ENCODE measurements at places on chromosomes 4 and X. TPM values are rescaled to one million over a fixed set of nuclear protein-coding genes. Genes with fewer than 3 reads are reported as not detected.

DNA sequence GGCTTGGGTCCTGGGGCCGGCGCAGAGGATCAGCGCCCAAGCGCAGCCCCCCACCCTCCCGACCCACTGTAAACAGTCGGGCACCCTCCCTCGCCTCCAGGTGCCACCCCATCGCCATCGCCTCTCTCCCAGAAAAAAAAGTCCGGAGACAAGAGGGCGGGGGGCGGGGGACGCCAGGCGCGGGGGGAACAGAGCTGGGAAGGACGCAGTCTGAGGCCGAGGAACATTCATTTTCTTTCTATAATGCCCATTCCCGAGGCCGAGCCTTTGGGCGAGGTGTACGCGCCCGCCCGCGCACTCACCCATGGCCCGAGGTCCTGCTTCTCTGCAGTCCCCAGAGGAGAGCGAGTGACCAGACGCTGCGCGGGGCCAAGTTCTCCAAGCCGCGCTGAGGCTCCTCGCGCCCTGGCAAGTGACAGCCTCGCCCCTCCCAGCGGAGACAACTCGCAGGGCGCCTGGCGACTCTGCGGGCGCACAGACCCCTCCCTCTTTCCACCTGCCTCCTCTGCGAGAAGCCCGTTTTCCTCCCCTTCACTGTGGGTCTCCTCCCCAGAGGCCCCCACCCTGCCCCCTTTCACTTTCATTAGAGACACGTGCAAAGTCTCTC, 63.5 kb upstream of the WDR17 start:
- DNase-seq: peak; percentile 34

DNA sequence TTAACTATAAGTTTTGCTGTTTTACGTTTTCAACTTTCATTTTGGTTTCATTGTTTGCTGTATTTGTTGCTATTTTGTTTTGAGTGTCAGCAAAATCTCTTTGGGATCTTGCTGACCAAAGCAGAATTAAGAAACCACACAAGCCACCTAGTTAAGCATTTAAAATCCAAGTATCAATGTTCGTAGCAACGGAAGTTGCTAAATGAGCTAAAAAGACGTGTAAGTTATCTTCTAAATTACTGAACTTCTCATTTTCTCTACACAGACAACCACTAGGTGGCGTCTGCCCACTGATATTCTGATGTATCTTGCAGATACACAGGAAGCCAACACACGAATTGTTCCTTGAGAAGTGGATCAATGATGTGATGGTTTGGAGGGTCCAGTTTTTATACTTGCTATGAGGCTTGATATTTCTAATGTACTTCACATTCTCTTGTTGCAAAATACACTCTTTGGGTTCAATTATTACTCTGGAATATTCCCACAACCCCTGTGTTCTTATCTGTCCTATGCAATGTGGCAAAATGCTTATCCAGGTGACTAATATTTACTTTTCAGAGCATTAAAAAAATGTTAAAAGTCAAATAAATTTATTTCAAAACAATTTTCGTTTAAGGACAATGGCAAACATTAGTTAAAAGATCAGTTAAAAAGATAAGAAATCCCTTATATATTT, 250.5 kb downstream of the TECRL start:
- peak; percentile 55 for DNase-seq

GRCh38 chrX:79035421-79035820, 90.2 kb downstream of the P2RY10 start:
- DNase-seq: no peak

DNA sequence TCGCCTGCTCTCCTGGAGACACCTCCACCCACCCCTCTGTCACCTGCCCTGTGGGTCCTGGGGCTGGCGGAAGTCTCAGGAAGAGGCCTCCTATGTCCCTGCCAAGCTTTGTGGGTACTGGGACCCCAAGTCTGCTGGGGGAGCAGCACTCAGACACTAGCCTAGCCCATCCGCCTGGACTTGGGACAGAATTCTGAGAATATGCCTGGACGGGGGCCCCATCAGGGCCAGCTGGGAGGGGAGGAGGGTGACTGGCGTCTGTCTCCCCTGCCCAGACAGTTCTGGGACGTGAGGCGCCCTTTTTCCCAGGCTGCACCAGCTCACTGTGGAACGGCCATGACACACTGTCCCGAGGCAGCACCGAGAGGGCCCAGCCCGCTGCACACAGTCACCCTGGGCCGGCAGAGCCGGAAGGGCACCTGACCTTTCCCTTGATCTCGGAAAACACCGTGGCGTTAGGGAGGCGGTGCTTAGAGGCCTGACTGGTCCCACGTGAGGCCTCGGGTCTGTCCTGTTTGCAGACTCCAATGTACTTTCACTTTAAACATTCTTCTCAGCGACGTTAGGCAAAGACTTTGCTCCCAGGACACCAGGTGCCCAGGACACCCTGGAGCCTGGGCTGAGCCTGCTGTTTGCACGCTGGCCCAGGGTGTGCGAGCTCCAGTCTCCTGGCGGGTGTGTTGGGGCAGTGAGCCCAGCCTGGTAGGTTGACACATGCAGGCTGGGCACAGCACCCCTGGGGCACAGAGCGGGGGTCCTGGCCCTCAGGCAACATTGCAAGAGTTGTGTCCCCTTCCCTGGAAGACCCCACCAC, 700 bp downstream of the SLC26A1 start:
- DNase-seq: peak; percentile 66

DNA sequence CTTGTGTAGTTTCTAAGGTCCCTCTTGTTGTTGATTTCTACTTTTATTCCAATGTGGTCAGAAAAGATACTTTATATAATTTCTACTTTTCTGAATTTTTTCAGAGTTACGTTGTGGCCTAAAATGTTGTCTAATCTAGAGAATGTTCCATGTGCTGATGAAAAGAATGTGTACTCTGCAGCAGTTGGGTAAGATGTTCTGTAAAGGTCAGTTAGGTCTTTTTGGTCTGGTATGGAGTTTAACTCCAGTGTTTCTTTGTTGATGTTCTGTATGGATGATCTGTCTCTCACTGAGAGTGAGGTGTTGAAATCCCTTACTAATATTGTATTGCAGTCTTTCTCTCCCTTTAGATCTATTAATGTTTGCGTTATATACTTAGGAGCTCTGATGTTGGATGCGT, 37.0 kb upstream of the GPRIN3 start:
- no peak for DNase-seq

DNA sequence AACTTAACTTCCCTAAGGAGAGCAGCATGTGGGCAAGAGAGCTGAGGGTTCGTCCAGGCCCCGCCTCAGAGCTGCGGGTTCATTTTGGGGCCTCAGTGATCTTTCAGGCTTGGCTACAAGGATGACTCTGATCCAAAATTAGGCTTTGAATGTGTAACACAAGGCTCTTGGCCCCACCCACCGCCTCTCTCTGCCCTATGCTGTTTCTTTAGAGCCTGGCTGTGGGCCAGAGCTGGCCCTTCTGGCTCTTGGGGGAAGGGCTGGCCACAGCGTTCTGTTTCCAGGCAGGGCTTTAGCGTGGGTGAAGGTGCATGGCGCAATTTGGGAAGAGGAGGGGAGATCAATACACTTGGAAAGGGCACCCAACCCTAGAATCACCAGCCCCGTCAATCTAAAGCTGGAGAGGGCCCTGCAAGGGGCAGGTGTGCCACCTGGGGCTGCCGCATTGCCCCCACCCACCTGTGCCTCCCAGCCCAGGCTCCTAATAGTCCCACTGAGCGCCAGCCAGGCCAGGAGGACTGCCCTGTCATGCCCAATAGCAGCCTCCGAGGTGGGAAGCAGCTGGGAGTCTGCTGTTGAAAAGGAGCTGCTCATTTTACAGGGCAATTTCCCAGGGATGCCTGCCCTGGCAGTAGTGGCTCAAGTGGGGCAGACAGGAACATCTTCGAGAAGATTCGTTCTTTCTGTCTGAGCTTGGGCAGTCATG, 84.5 kb upstream of the MAML3 start:
- no peak for DNase-seq

DNA sequence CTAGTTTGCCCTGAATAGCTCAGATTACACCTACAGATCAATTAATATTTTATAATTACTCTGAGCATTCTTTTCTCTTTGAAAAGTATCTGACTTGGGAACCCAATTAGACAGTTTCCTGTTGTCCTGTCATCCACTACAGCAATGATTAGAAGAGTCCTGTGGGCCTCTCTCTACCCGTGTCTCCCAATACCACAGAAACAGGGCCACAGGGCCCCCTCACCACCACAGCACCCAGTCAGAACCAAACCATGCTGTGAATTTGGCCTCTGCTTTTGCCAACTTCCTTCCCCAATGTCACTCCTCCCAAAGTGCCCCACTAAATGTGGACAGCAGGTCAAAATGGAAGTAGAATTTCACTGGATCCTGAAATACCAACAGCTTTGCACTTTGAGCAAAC, 10.3 kb downstream of the USP46 start:
- DNase-seq: no peak

DNA sequence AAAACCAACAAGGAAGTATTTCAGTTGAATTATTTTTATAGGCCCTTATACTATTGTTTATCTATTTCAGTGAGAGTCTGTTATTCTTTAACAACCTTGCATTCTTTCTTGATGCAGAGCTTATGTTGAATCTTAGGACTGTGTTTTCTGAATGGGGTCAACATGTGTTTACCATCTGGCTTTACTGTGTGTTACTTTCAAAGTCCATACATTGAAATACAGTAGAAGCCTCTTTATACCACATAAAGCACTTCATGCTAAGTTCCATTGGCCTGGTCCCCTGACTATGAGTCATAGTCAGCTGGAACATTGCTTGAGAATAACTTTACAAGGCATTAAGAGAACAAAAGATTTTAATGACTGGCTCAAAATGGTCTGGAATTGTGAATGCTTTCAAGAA, 152.6 kb downstream of the GASK1B start:
- peak; percentile 8 for DNase-seq

Gene TRAPPC11
- total RNA-seq: 31.7 TPM

Gene PABPC1L2B
- not detected for total RNA-seq

Gene YIPF6
- total RNA-seq: 46.1 TPM

Gene IL21
- total RNA-seq: not detected

Gene ZAR1
- not detected for total RNA-seq

All from PC-9 (cell line).